SW480 (cell line): ENCODE measurements at places on chromosomes 12 and 14.

GRCh38 chr14:89507926-89508460 lies 91.0 kb upstream of the FOXN3 start:
- peak; percentile 75 for DNase-seq

GRCh38 chr12:132708150-132708549 lies 2.5 kb upstream of the PGAM5 start:
- no peak for DNase-seq

DNA sequence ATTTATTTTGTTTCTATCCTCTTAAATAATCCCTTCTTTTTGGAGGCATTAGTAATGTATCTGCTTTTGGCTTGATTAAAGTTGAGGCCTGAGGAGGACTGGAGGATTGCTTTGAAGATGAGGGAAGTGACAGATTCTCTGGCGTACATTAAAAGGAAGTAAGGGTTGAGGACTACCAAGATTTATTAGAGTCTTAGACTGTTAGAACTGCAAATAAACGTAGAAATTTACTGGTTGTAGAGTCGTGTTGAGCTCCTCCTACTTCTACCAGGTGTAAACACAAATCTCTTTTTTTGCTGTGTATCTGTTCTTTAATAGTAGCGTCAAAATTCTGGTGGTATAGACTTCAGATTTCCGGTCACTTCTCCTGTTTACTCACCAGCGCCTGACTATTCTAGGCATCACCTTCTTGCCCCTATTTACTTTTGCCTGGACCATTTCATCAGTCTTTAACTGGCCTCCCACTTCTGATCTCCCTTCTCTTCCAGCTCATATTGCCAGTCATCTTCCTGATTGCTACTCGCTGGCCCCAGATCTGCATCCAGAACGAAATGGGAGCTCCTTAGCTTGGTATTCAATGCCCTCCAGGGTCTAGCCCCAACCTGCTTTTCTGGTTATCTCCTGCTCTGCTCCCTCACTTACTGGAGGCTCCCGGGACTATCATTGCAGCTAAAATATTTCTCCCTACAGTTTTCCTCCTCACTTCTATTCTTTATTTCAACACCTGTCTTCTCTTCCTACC lies 8.4 kb upstream of the EID3 start:
- DNase-seq = no peak

DNA sequence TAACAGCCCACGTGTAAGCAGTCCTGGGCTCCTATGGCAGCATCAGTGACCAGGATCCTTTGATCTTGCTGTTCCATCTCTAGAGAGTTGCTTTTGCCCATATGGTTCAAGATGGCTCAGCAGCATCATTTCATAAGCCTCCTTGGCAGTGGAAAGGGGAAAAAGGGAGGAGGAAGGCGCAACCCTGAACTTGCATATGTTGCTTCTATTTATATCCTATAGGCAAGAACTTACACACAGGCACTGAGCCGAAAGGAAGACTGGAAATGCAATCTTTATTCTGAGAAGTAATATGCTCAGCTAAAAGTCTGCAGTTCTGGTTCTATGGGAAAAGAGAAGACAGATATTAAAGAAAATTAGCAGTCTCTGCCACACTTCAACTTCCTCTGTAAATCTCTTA lies 167.7 kb upstream of the PLXNC1 start:
- no peak for DNase-seq

- peak; percentile 70 for DNase-seq
Observed at GRCh38 chr14:94748667-94749347, 21.1 kb downstream of the GSC start.

DNA sequence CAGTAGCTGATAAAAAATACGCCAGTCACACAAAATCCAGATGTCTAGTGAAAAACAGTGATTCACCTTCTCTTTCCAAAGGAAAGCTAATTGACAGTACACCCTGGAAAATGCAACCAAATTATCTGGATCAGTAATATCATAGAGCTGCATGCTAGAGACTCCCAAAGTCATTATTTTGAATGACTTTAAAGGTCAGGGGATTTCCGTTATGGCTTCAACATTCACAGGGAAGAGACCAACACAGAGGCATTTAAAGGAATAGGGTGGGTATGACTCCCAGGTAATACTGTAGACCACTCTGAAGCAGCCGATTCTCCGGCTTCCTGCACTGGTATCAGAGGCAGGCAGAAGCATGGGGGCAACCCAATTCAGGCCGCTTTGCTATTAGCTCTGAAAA lies 190.4 kb downstream of the STXBP6 start:
- DNase-seq = no peak

DNA sequence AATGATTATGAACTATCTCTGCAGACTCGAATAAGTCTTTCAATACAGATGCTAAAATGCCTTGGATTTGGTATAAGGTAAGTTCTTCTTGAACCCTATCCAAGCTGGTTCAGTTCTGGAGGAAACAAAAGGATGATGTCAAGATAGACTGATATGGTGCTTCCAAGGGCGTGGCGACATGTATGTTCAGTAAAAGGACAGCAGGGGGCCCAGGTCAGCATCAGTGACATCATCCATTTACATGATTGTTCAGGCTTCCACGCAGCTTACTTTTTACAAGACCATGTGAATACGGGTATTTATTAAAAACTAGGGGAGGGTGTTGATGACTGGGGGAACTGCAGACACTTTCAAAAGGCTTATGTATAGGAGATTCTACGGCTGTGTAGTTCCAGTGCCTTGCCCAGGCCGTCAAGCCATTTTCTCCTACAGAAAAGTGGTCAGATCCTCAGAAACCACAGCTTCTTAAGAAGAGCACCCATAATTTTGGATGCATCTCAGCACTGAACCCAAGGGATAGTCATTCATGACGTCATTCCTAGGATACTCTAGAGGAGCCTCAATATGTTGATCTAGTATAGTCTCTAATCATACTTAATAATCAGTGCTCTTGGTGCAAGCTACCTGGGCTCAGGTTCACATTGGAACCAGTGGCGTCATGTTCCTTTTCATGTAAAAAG lies 527.7 kb downstream of the FUT8 start:
- DNase-seq = peak; percentile 46

DNA sequence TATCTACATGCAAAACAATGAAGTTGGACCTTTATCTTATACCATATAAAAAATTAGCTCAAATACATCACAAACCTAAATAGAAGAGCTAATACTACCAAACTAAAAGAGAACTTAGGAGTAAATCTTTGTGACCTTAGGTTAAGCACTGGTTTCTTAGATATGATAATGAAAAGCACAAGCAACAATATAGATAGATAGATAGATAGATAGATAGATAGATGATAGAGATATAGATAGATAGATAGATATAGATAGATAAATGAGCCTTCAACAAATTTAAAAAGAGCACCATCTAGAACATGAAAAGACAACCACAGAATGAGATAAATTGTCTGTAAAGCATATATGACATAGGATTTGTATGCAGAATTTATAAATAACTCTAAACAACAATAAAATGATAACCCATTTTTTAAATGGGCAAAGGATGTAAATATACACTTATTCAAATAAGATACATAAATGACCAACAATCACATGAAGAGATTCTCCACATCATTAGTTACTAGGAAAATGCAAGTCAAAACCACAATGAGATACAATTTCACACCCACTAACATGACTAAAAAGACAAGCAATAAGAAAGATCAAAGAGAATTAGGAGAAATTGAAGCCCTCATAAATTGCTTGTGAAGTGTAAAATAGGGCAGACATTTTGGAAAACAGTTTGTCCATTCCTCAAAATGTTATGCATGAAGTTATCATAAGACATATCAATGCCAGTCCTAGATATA lies 293.7 kb downstream of the BTG1 start:
- peak; percentile 95 for DNase-seq

GRCh38 chr14:63508033-63508432 lies 35.1 kb downstream of the PPP2R5E start:
- no peak for DNase-seq

GRCh38 chr14:75064205-75064567 lies 362 bp upstream of the ACYP1 start:
- DNase-seq = no peak

DNA sequence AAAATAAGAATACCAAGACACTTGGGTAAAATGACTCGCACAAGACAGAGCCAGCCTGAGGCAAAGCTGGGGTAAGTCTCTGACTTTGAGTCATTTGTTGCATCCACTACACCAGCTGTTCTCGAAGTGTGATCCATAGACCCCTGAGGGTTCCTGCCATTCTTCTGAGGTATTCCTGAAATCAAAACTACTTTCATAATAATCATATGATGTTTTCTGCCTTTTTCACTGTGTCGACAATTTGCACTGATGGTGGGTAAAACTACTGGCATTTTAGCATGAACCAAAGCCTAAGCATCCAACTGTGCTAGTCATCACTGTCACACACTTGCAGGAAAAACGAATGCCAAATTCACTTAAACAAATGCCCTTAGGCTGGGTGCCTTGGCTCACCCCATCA lies 135.5 kb upstream of the FUT8 start:
- no peak for DNase-seq

DNA sequence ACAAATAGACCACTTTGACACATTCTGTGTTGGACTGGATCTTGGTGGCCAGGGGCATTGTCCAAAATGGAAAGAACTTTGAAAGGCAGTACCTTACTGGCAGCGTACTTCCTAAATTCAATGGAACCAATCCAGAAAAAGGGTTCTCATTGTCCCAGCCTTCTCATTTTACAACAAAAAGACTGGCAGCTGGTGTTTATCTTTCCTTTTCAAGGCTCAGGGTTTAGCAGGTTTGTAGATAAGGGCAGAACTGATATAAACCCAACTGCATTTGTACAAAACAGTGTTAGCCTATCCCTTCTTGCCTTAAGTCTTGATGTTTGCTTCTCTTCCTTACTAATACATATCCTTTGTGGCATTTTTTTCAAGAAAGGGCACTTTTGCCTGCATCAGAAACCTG lies 7.7 kb downstream of the THAP2 start:
- DNase-seq = no peak

- no peak for DNase-seq
Observed at GRCh38 chr12:20567413-20567812, 127.7 kb upstream of the SLCO1C1 start.

GRCh38 chr14:51118993-51119392 lies 24.1 kb upstream of the TRIM9 start:
- DNase-seq = no peak

DNA sequence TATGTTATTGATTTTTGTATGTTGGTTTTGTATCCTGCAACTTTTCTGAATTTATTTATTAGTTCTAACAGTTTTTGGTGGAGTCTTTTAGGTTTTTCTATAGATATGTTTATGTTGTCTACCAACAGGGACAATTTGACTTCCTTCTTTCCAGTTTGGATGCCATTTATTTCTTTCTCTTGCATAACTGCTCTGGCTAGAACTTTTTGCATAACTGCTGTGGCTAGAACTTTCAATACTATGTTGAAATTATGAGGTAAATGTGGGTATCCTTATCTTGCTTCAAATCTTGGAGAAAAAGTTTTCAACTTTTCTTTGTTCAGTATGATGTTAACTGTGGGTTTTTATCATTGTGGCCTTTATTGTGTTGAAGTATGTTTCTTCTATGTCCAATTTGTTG lies 39.9 kb upstream of the PLBD1 start:
- no peak for DNase-seq

GRCh38 chr14:60915781-60916180 lies 65.1 kb downstream of the TRMT5 start:
- DNase-seq = no peak

DNA sequence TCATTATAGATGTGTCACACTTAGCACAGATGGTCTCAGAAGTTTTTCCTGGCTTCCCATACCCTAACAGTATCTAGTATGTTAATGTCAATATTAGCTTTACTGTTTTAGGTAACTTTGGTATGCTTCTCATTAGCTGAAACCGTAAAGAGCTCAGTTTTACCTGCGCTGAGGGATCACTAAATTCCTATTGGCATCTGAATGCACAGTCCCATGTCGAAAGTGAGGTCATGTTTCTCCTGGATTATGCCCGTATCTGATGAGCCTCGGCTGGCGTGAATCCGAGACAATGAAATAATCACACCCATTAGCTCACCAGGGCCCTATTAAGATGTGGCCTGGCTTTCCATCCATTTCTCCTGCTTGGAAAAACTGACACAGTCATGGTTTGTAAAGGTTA lies 418.2 kb downstream of the ZFP36L1 start:
- DNase-seq = no peak

DNA sequence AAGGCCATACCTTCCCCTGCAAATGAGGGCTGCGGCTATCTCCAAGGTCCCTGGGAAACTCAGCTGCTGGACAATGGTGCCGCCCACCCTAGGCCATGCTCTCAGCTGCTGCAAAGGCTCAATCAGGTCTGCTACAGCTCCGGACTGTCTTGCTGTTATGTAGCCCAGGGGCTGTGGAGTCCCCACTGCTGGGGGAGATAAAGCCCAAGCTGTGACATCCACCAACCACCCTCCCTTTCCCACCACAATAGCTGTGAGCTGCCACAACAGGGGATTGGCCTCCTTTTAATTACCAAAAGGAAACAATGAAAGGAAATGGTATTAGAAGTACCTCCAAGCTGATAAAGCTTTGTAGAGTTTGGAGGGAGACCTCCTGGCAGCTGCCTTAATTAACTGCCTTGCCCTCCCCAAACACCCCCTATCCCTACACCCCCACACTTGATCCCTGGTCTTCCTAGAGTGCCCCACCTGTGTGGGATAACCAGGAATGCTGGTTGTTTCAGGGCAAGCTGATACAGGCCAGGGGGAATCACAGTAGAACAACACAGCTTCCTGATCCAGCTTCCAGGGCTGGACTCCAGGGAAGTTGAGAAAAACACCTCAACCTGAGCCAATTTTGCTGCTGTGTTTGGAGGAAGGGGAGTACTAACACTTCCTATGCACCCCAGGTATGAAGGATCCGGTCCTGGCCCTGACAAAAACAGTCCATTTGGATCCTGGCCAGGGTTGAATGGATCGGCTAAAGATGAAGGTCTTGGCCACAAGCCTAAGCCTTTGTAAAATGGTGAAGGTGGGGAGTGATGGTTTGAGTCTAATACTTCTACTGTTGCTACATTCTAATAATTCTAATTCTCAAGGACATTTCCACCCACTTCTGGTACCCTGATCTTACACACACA lies at the start of gene VWF:
VWF (minus strand) TSS at position 260 of the 899 bp plus-strand sequence. CDS start 1,474 bp downstream, outside the sequence.
- no peak for DNase-seq

DNA sequence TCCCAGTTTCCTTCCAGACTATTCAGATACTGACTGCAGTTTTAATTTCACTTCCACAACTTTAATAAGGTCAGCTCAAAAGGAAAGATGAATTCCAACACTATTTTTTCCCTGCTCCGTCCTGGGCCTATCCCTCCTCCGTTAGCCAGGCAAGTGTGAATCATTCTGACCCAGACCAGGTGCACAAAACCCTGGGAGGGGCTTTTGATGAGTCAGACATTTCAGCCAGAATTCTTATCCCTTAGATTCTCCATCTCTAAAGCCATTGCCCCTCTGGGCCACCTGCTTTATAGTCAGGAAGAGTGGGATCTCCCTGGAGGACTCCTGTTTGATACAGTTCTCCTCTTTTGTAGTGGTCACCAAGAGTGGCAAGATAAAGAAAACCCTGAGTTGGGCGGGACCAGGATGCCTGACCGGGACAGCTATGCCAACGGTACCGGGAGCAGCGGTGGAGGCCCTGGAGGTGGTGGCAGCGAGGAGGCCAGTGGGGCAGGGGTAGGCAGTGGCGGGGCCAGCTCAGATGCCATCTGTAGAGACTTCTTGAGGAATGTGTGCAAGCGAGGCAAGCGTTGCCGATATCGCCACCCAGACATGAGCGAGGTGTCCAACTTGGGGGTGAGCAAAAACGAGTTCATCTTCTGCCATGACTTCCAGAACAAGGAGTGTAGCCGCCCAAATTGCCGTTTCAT lies 2.2 kb downstream of the ZC3H10 start:
- DNase-seq = peak; percentile 69

GRCh38 chr12:17108877-17109541 lies 503.0 kb upstream of the LMO3 start:
- no peak for DNase-seq
